ENCODE measurements at places on chromosomes 12 and 14.

DNA sequence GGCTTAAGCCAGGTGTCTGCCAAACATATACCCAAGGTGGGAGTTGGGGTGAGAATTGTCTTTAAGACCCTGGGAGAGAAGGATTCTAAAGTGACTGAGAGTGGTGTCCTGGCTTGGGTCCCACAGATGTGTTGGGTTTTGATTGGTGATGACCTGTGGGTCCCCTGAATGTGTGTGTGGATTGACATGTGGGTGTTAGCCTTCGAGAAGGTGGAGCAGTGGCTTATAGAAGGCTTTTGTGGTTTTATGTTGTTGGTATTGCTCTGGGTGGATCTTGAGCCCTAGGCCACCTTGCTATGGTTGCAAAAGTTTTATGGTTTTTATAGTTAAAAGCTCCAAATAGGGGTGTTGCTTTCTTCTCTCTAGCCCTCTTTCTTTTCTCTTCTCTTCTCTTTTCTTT lies 29.7 kb downstream of the PLEKHG3 start:
- DNase-seq: no peak

GRCh38 chr14:30759172-30760125 lies 114.9 kb upstream of the COCH start:
- no peak for DNase-seq

DNA sequence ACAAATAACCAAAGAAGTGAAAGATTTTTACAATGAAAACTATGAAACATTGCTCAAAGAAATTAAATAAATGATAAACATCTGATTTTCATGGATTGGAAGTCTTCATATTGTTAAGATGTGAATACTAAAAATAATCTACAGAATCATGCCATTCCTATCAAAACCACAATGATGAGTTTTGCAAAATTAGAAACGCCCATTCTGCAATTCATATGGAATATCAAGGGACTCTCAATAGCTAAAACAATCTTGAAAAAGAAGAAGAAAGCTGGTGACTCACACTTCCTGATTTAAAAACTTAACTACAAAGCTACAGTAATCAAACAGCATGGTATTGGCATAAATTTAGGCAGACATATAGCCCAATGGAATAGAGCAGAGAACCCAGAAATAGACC lies 40.2 kb upstream of the CCT2 start:
- no peak for DNase-seq

DNA sequence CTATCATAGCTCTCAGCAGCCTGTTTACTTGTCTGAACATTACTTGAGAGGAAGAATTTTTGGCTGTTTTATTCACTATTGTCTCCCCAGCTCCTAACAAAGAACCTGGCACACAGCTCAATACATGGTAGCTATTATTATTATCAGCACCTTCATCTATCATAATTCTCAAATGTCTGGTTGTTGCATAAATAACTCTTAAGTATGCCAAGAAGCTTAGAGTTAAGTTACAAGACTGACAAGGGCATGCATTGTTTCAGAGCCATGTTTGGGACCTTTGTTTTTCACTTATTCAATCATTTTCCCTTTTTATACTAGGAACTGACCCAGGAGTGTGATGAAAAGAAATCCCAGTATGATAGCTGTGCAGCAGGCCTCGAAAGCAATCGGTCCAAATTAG lies 77.5 kb upstream of the ATP2A2 start:
- DNase-seq: no peak

GRCh38 chr14:88493392-88494185 lies 61.2 kb downstream of the PTPN21 start:
- no peak for DNase-seq

DNA sequence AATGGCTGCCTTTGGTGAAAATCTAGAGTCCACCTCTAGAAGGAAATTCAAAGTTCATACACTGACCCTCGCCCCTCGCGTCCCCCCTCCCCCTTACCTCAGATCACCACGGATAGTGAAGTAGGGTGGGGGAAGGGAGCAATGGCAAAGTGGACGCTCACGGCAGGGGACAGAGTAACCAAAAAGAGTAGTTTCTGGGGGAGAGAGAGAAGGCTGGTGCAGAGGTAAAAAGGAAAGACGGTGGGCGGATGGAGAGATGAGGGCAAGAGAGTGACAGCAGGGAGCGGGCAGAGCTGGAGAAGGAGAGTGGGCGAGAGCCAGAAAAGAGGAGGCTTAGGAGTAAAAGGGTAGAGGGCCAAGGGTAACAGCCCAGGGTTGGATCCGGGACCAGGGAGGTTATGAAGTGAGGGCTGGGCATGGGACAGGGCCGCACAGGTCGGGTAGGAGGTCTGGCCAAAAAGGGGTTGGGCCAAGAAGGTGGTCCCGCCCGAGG lies 423 bp downstream of the ALDH6A1 start:
- no peak for DNase-seq

GRCh38 chr14:21506557-21506956 lies 4.6 kb downstream of the METTL3 start:
- no peak for DNase-seq

GRCh38 chr12:26770239-26771070 lies 62.5 kb downstream of the ITPR2 start:
- DNase-seq: no peak

DNA sequence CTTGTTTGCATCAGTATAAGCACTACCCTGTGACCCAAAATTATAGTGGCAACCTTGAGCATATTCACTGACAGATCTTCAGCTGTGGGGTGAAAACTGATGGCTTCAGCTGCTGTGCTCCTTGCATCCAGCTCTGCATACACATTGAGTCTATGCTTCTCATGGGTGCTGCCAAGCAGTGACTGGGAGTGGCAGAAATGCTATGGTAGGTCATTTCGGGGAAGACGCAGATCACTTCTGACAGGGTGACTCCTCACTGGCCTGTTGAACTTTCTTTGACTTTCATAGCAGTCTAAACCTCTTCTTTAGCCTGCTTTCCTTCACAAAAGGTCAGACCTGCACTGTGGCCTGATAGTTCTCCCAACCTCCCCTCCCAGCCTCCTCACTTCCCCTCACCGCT lies 5.6 kb upstream of the ALDH1L2 start:
- no peak for DNase-seq

DNA sequence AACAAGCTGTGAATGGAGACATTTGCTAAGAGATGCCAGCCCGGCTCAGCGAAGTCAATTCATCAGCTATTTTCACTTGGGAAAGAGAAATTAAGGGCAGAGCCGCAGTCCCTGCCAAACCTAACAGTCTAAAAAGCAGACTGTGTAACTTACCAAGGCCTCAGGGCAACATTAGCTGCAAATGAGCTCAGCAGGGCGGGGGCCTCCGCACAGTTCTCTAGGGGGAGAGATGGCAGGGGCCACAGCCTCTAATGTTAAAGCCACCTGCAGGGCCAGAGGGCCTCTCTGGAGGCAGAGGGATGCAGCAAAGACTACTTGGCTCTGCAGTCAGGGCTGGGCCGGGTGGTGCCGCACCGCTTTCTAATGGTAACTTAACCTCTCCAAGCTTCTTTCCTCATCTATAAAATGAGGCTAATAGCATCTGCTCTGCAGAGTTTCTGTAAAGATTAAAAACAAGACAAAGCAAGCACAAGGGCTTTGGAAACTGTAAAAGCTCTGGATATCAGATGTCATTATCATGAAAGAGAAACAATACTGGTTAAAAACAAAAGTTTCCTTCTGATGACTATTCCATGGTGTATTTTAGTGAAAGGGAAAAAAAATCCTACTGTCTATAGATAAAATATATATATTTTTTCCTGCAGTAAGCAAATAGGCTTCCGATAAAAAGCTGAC lies 13.4 kb upstream of the GPRC5A start:
- no peak for DNase-seq

DNA sequence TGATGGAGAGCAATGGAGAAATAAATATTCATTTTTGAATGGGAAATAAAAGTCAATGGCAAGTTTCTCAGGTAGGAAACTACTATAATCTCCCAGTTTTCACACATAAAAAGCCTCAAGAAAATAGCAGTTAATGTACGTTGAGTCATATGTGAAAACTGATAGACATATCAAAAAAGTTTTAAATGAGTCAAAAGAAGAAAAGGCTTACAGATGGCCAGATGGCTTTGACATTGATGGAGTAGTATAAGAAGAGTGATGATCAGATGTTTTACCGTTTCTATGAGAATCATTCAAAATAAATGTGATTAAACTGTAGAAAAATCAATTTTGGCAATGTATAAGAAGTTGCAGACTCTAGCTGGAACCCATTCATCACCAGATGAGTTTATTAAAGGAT lies 97.8 kb downstream of the LLPH start:
- no peak for DNase-seq

DNA sequence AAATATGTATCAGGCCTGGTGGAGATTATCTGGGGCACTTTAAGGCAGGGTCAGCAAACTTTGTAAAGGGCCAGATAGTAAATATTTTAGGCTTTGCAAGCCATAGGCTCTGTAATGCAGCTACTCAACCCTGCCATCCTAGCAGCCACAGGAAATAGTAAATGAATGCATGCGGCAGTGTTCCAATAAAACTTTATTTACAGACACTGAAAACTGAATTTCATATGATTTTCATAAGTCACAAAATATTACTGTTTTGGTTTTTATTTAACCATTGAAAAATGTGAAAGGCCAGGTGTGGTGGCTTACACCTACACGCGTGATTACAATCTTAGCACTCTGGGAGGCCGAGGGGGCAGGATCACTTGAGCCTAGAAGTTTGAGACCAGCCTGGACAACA lies 3.2 kb upstream of the CAMKK2 start:
- DNase-seq: no peak

GRCh38 chr12:62265511-62265910 lies 5.3 kb downstream of the USP15 start:
- DNase-seq: no peak

- DNase-seq: no peak
These were observed 245.9 kb downstream of the CACNA1C start for GRCh38 chr12:2298556-2299200.

DNA sequence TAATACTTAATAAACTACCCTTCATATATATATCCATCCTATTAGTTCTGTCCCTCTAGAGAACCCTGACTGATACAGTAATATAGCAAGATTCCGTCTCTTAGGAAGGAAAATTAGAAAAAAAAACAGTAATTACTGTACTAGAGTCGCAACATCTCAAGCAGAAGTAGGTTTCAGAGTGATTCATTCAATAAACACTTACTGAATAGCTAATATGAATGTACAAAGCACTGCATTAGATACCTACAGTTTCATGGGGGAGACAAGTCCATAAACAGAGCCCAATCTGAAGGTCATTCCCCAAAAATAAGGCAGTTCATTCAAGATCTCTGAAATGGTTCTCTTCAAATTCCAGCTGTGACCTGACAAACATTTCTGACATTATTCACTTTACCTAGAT lies 9.9 kb downstream of the CERS5 start:
- DNase-seq: no peak

GRCh38 chr14:99519931-99520421 lies 38.8 kb downstream of the CCNK start:
- no peak for DNase-seq

DNA sequence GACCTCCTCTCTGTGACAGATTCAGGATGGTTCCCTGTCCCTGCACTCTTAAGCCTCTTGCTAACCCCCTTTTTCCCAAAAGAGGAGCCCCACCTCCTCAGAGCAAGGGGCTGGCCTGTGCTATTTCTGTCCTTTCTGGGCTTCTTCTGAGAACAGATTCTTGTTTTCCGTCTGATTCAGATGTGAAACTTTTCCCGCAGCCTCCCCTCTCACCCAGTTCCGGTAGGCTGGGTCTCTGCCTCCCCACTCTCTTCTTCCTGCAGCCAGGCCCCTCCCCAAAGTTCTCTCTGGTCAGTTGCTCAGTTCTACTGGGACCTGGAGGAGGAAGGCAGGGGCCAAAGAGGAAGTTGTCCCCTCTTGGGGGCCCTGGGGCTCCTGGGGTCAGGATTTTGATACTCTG lies 11.8 kb downstream of the PDE1B start:
- DNase-seq: no peak

DNA sequence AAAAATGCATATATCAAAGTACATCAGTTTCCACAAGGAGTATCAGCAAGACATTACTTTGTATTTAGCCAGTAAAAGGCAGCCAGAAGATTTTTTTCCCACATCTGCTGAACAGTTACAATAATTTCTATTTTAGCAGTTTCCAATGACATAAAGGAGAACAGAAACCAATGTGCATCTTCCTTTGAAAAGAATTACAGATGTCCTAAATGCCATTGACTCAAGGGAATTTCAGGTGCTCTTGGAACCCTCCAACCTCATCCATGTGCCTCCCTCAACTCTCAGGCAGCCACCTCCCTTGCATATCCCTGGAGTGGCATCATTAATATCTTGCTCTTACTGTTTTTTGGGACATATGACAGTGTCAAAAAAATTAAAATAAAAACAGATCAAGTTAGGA lies 62.2 kb upstream of the ST8SIA1 start:
- no peak for DNase-seq

- no peak for DNase-seq
These were observed 82.9 kb downstream of the NEDD1 start for GRCh38 chr12:96989916-96990315.

GRCh38 chr12:19373586-19373985 lies 65.7 kb upstream of the AEBP2 start:
- no peak for DNase-seq

- no peak for DNase-seq
These were observed 47.3 kb upstream of the SRP54 start for GRCh38 chr14:34935488-34935887.

DNA sequence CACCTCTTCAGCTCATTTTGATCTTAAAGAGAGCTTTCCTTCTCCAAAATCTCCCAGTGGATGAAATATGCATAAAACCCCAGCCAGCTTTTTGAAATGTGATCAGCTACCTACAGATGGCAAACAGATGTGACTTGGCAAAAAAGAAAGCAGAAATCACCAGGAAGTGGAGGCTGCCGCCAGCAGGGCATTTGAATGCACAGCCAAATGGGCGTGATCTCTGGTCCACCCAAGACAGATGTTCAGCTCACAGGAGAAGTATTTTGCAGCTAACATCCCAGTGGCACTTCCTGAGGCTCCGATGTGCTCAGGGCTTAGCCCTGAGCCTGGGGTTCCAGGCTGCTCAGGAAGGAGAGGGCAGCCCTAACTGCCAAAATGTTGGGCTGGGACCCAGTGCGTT lies 78.3 kb downstream of the LGMN start:
- no peak for DNase-seq

DNA sequence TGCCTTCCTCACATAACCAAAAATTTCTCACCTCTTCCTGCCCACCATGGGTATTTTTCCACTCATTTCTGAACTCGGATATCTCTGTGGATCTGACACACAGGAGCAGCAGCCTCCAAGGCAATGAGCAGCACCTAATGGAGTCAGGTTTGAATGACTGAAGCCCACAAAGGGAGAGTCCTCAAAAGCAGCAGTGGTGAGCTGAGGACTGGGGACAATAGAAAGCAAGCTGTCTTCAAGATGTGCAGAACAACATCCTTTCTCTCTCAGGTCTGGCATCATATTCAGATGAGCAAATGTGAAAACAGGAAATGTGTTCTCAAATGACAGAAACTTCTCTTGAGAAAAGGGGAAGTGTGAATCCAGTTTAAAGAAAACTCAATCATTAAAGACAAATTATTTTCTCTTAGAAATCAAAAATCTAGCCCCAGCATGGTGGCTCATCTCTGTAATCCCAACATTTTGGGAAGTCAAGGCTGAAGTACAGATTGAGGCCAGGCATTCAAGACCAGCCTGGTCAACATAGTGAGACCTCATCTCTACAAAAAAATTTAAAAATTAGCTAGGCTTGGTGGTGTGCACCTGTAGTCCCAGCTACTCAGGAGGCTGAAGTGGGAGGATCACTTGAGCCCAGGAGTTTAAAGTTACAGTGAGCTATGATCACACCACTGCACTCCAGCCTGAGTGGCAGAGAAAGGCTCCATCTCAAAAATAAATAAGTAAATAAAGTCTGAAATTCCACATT lies 54.2 kb downstream of the C12orf42 start:
- DNase-seq: peak; percentile 8

- DNase-seq: no peak
These were observed 323.9 kb downstream of the KCNC2 start for GRCh38 chr12:74885775-74886174.
